ENCODE measurements at places on chromosomes 11 and 22.

GRCh38 chr11:6568191-6568918 lies 35.1 kb downstream of the RRP8 start:
- DNase-seq = peak; percentile 75

DNA sequence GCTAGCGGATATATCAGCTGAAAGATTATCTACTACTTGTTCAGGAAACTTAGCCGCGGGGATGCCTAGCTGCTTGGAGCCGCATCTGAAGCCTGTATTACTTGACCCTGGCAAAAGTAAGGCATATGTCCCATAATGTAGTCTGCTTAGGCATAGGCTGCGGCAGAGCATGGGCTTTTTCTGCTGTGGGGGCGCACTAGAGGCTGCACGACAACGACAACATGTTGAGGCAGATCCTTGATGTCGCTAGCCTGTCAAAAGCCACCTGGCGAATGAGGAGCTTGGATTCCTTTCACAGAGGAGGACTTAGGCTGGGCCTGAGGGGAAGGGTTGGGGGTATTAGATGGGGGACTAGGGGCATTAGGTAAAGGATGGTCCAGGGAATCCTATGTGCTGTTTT lies 1.1 kb upstream of the OR52N2 start:
- DNase-seq = no peak

- DNase-seq = peak; percentile 25
Observed at GRCh38 chr22:20569059-20570058, 61.9 kb downstream of the MED15 start.

GRCh38 chr22:31623592-31624304 lies 38.3 kb downstream of the PISD start:
- DNase-seq = no peak

DNA sequence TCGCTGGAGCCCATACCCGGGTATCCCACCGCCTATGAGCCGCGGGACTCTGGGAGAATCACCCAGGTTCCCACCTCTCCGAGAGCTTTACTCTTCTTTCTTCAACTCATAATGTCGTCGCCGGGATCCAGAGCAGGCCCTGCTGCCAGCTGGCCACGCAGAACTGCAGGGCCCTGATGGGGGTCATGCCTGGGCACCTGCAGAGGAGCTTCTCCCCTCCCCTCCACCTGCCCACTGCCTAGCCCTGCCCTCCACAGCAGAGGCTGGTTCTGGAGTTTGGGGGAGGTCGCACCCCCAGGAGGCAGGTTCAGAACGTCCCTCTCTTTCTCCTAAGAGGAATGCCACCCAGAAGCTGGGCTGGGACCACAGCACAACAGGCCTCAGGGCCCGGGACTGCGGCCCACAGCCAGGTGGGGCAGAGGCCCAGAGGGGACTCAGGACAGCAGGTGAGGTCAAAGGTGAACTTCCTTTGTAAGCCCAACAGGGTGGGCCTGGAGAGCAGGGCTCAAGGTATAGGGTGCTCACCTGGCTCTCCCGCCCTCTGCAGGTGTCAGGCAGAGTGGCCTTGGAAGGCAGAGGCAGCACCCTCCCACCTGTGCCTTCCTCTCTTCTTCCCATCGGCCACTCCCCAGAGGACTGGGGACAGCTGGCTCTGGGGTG lies 1.9 kb downstream of the SLC25A45 start:
- DNase-seq = no peak

DNA sequence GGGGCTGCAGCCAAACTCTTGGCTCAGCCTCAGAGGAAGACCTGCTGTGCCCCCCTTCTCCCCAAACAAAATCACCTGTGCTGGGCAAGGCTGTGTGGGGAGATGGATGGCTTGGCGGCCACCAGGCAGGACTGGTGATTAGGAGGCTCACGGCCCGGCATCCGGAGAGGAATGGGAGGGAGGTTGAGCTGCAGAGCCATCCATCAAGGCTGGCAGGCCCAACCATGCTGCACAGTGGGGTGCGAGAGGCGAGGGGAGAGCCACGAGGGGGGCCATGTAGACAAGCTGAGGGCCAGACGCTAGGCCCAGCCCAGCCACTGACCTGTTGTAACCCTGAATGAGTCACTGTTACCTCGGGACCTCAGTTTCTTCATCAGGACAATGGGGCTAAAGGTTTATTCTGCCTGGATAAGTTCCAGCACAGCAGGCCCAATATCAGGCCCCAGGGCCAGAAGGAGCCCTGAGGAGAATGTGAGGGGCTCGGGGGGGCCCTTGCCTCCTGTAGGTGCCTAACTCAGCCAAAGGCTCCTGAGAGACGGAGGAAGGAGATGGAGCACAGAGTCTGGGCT lies 18.2 kb downstream of the PDE2A start:
- DNase-seq = no peak

- no peak for DNase-seq
Observed at GRCh38 chr11:7851391-7851790, 54.6 kb upstream of the OR5P2 start.

- DNase-seq = peak; percentile 81
Observed at GRCh38 chr22:18024276-18024939, at the start of gene MICAL3. Gene MICAL3 (minus strand): TSS chr22:18024561. CDS start chr22:17906812, 117,749 bp downstream.

GRCh38 chr11:60977836-60978235 lies 6.4 kb downstream of the CD6 start:
- no peak for DNase-seq

GRCh38 chr11:117829369-117829725 lies 4.8 kb upstream of the FXYD2 start:
- DNase-seq = no peak

DNA sequence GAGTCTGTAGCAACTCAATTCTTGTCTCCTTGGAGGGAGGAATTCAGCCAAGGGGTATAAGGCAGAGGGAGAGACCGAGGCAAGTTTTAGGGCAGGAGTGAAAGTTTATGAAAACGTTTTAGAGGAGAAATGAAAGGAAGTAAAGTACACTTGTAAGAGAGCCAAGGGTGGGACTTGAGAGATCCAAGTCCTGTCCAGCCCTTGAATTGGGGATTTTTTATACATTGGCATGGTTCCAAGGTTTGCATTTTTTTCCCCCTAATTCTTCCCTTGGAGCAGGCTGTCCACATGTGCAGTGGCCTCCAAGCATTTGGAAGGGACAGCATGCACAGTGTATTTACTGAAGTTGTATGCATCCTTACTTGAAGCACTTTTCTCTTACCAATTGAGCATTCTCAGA lies 192.1 kb downstream of the LUZP2 start:
- no peak for DNase-seq

DNA sequence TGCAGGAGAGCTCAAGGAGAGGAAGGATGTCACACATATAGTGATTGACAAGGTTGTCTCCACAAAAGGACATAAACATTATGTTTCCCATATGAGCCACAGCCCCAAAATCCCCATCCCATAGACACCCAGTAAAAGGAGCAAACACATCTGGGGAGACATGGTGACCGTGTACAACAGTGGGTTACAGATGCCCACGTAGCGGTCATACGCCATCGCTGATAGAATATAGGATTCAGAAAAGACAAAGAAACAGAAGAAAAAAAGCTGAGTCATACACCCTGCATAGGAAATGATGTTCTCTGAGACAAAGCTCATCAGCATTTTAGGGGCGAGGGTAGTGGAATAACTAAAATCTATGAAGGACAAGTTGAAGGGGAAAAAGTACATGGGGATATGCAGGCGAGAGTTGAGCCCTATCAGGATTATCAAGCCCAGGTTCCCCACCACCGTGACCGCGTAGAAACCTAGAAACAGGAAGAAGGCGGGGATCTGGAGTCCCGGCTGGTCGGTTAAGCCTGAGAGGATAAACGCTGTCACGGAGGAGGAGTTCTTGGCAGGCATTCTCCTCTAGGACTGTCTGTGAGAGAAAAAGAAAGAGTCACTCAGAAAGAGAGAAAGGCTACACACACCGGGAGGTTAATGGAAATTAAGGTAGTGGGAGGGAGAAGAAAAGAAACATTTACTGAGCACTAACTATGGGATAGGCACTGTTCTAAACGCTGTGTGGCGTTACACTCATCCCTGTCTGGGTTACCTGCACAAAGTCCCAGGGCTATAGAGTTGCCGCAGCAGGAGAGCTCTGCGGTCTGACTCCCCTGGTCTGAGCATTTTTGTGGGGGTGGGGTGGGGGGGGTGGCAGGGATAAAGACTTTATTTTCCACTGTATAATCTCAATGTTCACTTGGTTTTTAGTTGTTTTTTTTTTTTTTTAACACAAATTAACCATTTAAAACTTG lies 36.1 kb upstream of the OR8B8 start:
- peak; percentile 63 for DNase-seq

GRCh38 chr22:24005201-24005600 lies at the start of gene GSTT4:
Gene GSTT4 (minus strand): TSS chr22:24005453. CDS start chr22:24005356, 97 bp downstream.
- DNase-seq = no peak

DNA sequence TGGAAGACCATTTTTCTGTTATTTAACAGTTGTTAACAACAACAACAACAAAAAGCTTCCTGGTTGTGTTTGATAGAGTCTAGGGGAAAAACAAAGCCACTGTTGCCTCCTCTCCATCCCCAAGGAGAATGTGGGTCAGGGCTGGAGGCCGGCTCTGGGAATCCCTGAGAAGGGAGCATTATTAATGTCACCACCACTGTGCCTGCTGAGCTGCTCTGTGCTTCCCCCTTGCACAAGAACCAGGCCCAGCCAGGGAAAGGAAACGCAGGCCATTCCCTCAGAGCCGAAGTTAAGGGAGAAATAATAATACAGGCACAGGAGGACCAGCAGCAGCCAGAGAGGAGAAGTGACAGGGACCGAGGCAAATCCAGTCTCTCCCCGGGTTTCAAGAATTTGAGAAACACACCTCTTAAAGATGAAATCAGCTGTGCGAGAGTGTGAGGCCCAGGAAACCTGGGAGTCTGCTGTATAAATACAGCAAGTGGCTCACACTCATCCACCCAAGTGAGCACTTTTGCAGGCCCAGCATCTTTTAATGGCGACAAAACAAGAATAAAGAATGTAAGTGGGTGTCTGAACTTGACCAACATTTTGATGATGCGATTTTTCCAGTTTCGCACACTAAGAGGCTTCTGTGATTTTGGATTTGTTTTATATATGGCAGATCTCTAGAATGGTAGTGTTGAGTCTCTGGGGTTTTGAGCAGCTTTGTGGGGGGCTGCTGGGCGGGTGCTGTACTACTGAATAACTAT lies 539.2 kb downstream of the NTM start:
- no peak for DNase-seq

DNA sequence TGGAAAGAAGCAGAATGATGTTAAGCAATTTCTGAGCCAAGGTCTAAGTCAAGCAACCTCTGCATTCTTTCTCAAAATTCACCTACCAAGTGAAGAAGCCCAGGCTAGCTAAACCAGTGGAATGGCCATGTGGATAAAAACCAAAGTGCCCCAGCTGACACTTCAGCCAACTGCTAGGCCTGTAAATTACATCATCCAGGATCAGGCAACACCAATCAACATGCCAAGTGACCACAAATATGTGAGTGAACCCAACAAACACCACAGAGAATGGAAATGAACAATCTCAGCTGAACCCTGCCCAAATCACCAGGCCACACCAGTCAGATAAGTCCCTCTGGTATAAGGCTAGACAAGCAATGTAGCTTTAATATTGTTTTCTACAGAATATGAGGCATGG lies 25.1 kb upstream of the FJX1 start:
- no peak for DNase-seq

DNA sequence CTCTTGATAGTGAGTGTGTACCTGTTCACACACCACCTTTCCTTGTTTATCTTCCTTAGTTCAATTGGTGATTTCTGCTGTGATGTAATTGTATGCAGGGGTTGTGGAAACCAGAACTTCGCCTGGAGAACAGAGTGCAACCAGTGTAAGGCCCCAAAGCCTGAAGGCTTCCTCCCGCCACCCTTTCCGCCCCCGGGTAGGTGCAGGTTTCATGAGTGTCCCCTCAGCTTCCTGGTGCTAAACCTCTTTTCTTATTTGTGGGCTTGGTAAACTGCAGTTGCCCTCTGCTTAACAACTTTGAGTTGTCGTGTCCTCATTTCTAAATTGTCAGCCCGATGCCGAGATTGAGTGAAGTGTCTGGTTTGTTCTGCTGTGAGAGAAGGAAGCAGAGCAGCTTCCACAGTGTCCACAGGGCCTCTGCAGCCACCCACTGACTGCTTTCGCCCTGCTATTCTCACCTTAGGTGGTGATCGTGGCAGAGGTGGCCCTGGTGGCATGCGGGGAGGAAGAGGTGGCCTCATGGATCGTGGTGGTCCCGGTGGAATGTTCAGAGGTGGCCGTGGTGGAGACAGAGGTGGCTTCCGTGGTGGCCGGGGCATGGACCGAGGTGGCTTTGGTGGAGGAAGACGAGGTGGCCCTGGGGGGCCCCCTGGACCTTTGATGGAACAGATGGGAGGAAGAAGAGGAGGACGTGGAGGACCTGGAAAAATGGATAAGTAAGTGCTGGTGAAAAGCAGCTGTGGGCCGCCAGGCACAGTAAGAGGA lies 7.1 kb upstream of the GAS2L1 start:
- no peak for DNase-seq

GRCh38 chr11:119021631-119022030 lies 3.1 kb downstream of the TRAPPC4 start:
- no peak for DNase-seq

DNA sequence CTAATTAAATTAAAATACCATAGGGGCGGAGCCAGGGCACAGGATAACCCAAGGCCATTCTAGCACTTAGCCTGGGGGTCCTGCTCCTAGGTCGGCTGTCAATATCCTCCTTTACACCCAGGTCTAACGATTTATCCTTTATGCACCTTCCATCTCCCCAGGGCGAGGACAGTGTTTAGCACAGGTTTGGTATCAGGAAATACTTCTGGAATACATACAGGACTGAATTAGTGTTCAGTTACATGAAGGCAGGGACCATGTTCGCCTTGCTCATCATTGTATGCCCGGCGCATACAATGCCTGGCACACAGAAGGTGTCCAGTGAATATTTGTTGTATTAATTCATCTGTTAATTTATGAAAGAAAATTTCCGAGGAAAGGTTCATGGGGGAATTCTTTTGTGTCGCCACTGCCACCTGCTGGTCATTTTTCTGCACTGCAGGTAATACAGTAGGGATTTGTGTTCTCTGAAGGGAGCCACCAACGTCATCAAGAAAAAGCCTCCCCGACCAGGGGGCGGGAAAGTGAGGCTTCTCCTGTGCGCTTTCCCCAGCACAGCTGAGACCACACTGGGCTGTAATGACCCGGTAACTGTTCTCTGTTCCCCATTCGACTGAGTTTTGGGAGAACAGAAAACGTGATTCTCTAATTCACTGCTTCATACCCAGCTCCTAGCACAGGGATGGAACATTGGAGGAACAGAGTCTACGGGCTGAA lies 68.7 kb upstream of the ASPHD2 start:
- DNase-seq = peak; percentile 89

DNA sequence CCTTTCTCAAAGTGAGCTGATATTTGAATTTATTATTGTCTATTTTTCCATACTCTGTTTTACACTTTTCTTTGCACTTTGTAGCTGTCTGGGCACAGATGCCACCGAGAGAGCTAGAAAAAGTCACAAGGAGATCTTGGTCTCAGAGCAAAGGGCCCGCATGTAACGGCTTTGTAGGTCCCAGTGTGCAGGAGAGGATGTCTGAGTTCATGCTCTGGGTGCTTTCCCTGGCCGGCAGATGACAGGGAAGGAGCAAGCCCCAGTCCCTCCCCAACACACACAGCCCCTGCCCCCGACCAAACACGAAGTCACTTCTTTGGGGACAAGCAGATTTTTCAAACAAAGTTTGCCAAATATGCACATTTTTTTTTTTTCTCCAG lies 55.8 kb downstream of the SMIM38 start:
- no peak for DNase-seq

GRCh38 chr11:98701541-98701940 lies 319.2 kb upstream of the CNTN5 start:
- DNase-seq = no peak

All from dermis blood vessel endothelial cell (primary cell).